ENCODE measurements at places on chromosomes 12 and 14.
A peak's percentile ranks its signal among the peaks of the same experiment; 100 is the strongest.

DNA sequence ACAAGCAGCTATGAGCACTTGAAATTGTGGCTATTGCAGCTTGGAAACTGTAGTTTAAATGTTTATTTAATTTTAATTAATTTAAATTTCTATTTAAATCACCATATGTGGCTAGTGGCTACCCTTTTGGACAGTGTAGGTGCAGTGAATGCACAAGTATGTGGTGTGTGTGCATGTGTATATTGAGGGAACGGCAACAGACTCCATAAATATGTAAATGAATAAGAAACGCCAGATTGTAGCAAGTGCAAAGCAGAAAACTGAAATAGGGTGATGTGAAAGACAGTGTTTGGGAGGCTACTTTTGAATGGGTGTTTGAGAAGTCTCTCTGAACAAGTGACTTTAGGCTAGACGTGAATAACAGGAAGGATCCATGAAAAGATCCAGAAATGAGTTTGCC lies 32.7 kb upstream of the CCDC196 start:
- no peak for DNase-seq

DNA sequence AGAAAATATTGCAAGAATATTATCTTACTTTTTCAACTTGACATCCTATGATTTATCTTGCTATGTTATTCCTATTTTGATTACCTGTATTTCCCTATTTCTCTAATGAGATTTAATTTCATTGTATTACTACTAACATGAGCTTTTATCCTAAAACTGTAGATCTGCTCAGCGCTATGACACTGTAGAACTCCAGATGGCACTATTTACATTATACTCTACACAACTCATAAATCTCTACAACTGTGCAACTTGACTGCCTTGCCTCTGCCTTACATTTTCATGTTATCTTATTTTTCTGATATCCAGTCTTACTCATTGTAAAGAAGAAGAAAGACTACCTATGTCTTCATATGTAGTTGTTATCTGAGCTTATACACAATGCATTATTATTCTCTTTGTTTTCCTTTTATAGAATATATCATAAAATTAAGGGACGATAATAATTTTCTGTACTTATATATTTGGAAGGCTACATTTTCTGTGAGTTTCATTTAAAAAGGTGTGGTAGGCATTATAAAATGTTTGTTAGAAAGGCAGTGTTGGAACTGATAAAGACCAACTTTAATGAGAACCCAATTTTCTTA lies 24.1 kb downstream of the NUP37 start:
- DNase-seq: no peak

DNA sequence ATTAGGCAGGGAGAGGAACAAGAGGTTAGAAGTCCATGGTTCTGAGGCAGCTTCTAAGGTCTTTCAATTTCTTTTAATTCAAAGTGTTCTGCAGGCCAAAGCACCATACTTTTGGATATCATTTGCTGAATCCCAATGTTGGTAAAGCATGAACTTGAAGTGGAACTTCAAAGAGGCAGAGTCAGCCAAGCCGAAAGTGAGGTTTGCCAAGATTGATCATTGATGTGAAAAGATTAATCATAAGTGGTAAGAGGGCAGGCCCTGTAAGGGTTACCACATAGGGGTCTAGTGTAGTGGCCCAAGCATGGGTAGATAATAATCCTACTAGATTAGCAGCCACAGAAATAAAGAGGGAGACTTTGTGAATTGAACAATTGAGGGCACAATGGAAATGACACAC lies 191.7 kb upstream of the DIO2 start:
- no peak for DNase-seq

DNA sequence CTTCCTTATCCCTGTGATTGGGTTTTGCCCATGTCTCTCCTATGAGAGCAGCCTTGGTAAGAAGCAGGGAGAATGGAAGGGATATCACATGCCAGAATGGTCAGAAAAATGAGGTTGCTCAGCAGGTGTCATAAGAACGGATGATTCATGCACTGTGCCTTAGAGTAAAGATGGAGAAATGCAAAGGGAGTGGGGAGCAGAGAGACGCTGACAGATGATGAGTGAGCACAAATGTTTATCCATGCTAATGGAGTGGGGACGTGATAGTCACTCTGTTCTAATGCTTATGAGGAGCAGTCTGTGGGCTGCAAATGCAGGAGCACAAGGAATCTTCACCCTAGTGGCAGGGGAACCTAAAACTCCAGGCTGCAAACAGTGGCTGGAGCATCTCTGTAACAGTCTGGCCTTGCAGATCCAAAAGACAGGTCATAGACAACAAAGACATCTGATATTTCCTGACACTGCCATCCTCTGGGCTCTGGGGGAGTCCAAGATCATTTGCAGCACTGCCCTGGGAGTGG lies 243.2 kb downstream of the CACNA1C start:
- DNase-seq: no peak

DNA sequence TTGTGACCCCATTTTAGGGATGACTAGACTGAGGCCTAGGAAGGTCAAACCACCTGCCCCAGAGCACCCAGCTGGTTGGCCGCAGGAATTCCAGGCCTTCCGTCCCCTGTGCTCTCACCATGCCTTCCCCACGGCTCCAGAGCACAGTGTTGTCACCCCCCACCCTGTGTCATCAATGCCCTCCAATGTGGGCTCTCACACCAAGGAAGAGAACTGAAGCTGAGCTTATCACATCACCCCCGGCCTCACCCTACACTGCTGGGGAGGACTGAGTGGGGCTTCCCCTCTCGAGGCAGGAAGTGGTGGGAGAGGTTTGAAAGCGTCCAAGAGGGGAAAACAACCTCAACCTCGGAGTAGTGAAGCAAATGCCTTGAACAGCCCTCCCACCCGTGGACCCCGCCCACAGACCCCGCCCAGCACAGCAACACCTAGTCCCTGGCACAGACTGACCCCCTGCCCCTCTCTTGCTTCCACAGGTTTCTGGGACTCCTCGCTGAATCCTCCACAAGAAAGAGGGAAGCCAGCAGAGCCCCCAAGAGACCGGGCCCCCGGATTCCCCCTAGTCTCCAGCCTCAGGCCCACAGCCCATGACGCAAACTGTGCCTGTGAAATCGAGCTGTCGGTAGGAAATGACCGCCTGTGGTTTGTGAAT lies 97.2 kb downstream of the LGMN start:
- DNase-seq: no peak

DNA sequence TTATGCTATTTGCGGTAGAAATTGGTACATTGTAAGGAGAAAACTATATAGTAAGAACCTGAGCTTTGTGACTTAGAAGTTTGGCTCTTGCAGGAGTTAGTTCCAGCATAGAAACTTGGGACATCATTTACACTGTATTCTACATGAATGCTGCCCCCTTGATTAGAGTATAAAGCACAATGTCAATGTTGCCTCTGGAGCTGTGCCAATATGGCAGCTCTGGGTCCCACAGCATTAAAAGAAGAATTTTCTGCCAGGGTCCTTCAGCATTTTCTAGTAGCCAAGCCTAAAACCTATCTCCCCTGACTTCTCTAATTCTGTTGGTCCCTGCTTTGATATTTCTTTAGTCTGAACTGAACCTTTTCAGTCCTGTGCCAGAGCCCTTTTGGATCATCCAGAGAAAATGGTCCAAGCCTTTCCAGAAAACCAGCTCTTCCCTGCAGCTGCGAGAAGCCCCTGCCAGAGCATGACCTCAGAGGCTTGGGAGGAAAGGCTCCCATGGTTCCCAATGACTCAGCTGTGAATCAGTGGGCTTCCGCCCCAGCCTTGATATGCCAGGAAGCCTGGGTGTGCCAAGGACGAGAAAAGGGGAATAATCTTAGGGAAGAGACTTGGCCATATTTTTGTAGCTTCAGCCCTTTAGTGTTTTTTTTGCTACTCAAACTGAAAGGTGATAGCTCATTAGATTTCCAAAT lies 43.2 kb downstream of the PLEKHG7 start:
- no peak for DNase-seq

DNA sequence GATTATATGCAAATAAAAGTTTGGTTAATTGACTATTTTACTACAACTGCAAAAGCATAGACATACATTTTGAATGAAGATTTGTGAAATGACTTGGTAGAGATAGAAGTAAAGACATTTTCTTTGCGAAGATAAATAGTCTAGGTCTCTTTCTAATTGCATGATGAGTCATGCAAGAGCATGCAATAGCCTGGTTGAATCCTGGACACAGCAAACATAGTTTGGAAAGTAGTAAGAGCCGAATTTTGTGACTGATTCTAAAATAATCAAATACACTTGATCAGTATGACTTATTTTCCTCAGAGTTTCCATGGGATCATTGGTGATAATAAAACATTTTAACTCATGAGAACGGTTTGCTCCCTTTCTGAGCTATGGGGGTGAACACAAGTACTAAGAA lies 27.7 kb upstream of the CAND1 start:
- no peak for DNase-seq

GRCh38 chr12:91672130-91672529 lies 473.5 kb downstream of the BTG1 start:
- no peak for DNase-seq

GRCh38 chr12:128439796-128440195 lies 172.8 kb downstream of the TMEM132C start:
- no peak for DNase-seq

- DNase-seq: no peak
Measured at GRCh38 chr14:63308723-63309317, 9.9 kb downstream of the GPHB5 start.

DNA sequence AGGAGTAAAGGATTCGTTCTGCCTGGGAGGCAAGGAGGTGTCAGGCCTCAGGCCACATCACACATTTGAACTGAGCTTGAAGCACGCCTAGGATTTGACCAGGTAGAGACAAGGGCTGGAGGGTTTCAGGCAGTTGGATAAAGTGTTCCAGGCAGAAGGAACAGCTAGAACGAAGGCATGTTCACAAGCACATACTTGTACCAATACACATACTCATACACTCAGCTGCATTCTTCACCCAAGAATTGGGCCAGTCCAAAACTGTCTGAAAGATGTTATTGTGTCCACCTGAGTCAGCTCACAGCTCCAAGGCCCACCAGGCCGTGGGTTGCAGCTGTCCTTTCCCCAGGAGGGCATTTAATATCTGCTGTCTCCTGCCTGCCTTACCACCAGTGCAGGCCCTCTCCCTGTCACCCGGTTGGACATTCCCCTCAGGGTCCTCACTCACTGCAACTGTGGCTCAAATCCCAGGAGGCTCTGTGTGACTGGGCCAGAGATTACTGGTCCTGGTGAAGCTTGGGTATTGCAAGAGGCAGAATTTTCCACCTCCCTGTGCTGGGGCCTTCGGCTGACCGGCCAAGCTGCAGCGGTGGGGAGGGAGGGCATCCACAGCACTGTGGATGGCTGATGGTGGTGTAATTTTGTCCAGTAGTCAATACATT lies 12.8 kb upstream of the AQP2 start:
- DNase-seq: peak; percentile 40

DNA sequence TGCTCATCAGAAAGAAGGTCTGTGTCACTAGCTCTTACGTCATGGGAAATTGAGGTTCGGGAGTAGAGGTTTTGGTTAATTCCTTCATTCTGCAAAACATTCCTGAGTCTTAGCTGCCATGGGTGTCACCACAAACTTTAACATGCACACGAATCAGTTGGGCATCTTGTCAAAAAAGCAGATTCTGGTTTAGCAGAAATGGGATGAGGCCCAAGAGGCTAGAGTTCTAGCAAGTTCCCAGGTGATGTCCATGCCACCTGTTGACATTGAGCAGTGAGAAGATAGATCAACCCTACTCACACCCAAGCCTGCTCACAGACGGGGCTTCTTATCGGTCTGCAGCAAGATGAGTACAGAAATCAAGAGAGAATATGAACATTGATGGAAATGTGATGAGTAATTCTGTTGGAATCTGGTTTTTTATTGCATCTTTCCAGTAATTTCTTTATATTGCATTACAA lies 11.7 kb upstream of the RIN3 start:
- DNase-seq: no peak

GRCh38 chr12:122846622-122847515 lies 11.6 kb downstream of the HIP1R start:
- no peak for DNase-seq

DNA sequence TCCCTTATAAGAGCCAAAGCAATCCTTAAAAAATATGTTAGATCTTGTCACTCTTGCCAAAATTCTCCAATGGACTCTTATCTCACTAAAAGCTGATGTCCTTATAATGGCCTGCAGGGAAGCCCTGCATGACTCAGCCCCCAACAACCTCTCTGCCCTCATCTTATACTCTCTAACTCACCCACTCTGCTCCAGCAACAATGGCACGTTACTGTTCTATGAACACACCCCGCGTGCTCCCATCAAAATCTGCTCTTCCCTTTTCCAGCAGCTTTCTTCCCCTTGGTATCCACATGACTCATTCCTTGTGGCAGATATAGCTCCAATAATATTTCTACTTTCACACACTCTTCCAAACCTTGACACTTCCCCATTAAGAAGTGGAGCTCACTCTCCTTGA lies 108.1 kb downstream of the DENND5B start:
- no peak for DNase-seq

GRCh38 chr14:94098326-94098992 lies 12.1 kb upstream of the IFI27 start:
- DNase-seq: no peak

DNA sequence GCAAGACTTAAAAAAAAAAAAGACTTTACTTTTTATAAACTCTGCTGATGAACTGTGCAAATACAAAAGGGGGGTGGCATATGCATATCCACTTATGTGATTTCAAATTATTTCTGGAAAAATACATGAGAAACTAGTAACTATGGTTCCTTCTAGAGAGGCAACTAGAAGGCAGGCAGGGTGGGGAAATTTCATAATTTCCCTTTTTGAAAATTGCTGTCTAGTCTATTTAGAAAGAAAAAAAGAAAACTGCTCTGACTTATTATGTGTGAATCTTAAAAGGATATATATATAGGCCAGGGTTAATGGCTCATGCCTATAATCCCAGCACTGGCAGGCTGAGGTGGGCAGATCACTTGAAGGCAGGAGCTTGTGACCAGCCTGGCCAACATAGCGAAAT lies 42.3 kb downstream of the ANAPC7 start:
- DNase-seq: no peak

DNA sequence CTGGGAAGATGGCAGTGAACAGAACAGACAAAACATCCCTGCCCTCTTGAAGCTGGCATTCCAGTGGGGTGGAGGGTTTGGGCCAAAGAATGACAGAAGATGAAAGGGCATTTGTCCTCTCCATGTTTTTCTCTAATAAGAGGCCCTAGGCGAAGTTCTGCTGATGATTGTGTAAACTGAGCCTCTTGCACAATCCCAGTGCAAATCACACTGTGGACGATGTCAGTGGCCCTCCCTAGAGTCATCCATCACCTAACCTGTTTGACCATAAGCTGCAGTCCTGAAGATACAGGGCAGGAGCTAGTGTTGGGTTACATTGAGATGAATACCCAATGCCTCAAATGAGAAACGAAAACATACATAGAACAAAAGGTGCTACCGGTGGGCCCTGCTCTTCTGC lies 622.4 kb upstream of the TBX3 start:
- no peak for DNase-seq
